ENCODE measurements at places on chromosomes 3 and 15.

GRCh38 chr15:33913459-33913858, 54.8 kb upstream of the CHRM5 start:
- no peak for DNase-seq

DNA sequence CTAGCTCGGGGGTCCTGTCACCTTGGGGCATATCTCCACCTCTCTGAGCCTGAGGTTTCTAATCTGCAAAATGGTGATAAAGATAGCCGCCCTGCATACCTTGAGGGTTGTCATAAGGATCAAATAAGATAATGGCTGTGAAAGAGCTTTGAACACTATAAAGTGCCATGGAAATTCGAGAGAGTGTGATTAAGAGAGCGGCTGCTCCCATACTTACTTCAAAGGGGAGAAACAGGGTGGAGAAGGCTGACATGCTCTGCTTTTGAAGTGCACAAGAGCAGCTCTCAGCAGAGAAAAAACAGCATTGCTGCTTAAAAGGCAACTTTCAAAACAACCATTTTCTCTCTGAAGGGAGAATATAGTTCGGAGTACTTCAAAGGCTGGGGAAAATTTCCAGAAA, 529.2 kb downstream of the EPHB1 start:
- no peak for DNase-seq

DNA sequence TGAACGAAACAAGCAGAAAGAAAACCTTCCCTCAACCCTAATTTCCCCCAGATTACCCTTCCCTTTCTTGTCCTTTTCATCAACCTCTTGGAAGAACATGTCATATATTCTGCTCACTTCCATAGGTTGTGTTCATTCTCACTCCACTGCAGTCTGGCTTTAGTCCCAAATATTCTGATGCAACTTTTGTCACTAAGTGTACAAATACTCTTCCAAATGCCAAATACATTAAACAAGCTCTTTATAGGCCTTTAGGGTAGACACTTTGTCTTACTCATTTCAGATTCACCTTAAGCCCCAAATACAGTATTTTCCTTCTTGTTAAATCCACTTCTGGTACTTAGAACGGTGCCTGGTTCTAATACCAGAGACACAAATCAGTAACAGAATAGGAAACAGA, 406.5 kb upstream of the CDIN1 start:
- no peak for DNase-seq

DNA sequence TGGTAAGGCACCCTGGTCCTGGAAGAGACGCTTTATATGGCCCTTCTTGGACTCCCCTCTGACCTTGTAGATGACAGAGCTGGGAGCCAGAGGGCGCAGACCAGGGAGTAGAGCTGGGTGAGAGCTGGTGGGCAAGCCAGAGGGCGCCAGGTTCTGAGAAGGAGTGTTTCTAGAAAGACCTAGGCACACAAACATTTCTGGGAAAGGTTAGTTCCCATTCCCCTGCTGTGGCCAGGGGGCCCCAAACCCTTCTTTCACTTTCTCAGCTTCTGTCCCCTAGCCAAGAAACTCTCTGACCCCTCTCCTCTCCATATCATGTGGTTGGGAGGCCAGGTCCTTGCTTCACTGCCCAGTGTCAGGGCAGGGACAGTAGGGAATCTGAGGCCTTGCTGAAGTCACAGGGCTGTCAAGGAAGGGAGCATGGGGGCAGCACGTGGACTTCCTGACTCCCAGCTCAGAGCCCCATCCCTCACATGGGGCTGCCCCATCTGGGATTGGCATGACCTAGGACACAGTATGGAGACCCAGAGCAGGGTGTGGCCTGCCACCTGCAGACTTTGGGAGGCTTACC, 3.6 kb downstream of the HEMK1 start:
- DNase-seq, result no peak

DNA sequence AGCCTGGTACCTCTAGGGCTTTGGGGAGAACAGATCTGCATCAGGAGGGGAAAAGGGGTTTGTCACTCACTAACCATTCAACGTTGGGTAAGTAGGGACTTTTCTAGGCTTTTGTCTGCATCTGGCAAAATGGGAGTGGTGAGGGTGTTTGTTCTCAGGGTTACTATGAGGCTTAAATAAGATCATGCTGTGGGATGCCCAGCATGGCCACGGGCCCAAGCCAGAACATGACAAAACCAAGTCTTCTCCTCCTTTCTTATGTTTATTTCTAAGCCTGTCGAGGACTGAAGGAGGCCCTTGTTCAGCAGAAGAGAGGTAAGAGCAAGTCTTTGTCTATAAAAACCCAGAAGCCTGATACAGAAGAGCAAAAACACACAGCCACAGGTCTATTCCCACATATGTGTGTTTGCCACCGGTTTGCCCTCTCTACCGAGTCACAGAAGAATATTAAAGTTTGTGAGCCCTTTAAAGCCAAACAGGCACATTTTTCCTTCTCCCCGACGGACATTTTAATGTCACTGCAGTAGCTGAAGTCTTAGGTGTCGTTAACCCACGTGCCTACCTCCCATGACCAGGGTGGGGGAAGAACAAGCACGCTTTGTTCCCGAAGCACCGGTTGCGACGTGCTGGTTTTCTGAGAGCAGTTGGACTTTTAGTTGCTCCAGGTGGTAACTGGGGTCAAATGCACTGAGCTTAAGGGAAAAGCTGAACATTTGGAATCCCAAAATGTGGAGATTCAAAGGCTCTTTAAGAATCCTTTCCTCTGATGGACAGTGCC, 72.1 kb downstream of the NOX5 start:
- no peak for DNase-seq

GRCh38 chr15:72005483-72005882, 112.5 kb downstream of the MYO9A start:
- DNase-seq, result no peak

DNA sequence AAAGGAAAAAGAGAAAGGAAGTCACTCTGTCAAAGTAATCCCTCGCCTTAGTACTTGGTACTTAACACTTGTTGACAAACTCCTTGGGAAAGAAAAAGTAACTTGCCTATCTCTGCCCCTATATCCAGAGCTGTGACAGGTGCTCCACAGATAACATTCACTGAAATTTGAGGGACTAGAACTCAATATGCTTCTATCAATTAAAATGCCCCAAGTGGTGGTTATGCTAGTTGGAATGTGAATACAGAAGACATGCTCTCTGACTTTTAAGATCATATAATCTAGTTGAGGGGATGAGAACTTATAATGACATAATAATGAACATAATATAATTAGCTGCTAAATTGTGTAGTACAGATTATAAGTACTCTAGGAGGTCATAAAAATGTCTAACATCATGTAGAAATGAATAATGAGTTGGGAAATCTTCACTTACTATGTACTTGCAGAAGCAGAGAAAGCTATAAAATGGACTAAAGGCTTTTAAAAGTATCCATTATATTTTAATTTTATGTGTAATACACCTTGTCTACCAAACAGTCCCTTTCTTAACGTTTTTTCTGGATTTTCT, 153.1 kb upstream of the CCDC54 start:
- no peak for DNase-seq

Measured in WERI-Rb-1 (cell line).